Activated T-cell treated with anti-CD3 and anti-CD28 coated beads, Interleukin-2, amount 50 U/mL, for 1 hour (primary cell): ENCODE measurements at places on chromosomes 7 and 10.

GRCh38 chr7:107446531-107446930 is 23.3 kb upstream of the GPR22 start:
- no peak for DNase-seq

- no peak for DNase-seq
These were observed 67.3 kb upstream of the VWC2 start for GRCh38 chr7:49706106-49706505.

DNA sequence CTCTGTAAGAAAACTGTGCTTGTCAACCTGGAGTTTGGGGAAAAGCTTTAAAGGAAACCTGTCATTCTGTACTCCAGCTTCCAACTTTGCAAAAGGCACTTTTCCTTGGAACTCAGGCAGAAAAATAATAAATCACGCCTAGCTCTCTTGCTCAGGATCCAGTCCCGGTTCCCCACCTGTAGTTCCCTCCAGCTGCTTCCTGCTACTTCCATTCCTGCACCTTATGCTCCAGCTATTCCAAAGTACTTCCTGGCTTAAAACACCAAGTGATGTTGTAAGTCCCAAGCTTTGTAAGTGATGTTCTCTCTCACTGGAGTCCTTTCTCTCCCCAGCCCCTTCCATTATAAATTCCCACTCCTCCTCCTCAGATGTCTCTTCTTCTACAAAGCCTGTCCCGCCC is 98.6 kb downstream of the GRM8 start:
- DNase-seq: no peak

GRCh38 chr10:62196528-62196927 is 72.1 kb downstream of the RTKN2 start:
- DNase-seq: no peak

DNA sequence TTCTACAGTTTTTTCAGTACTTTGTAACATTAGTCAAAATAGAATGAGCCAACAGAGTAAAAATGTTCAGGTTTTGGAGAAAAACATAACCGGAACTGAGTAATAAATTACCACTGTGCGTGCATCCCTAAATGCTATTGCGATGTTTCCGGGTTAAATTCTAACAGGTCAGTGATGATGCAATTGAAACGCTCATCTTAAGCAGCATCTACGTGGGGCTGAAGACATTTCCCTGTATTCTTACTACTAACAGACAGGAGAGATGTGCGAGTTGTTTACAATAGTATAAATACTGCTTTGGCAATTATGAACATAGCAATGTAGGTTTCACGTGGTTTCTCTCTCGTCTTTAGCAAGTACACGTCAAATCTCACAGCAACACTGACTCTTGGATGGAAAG is 149.4 kb downstream of the USP6NL start:
- DNase-seq: no peak

GRCh38 chr10:6525599-6526165 is 54.4 kb downstream of the PRKCQ start:
- DNase-seq: no peak

DNA sequence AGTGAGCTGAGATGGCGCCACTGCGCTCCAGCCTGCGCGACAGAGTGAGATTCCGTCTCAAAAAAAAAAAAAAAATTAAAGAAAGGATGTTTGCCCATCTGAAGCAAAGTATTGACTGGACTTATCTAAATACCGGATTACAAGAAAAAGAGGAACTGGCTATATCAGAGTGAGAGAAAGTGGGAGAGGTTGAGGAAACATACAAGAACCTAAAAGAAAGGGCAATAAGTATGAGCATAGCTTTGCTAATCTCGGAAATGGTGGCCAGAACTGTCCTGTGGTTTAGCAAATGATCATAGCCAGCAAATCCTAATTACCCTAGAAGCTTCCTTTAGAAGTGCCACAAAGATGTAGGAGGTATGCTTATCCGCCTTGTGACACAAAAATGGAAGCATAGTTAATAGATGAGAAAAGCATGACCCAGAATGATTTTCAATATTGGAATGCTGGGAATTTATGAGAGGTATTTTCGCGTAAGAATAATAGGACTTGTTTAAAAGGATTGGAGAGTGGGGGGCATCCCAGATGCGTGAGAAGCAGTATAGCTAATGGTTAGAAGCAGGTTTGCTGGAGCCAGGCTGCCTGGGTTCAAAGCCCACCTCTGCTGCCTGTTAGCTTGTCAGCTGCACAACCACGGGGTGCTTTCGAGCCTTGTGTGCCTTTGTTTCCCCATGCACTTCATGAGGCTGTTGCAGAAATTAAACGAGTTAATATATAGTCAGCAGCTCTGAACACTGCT is 1.2 kb upstream of the GTPBP4 start:
- DNase-seq: no peak

- DNase-seq: no peak
These were observed 6.8 kb upstream of the NKX2-3 start for GRCh38 chr10:99525897-99526296.

- DNase-seq: no peak
These were observed 100.5 kb upstream of the NRP1 start for GRCh38 chr10:33434933-33435332.

DNA sequence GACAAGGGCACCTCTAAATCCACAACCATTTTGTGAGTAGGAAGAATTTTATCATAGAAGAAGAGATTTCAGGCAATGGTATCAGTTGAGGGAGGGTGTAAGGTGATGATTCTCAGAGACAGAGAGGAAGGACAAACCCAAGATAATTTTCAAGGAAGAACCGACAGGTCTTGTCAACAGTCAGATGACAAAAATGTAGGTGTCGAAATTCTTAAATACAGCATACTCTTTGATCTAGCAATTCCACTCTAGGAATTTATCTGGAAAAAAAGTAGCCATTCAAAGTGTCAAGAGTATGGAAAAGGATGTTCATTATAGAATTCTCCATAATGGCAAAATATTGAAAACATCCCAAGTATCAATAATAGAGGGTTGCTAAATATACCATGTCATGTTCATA is 14.2 kb upstream of the PDLIM1 start:
- DNase-seq: no peak

GRCh38 chr10:88886557-88886956 is 6.5 kb downstream of the STAMBPL1 start:
- no peak for DNase-seq
